ENCODE measurements at places on chromosomes 4 and X.

DNA sequence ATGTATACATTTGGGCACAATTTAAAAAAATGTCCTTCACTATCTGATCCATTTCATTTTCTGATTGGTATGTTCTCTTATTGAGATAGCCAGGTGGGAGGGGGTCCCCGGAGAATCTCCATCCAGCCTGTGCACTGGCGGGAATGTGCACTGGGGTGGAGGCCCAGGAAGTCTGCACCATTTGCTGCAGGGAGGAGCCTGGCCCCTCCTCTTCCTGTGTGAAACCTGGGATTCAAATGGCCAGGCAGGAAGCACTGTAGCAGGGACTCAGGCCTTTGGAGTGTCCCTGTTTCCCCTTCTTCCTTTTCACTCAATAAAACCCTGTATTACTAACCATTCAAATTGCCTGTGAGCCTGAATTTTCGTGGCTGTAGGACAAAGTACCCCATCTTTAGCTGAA is 44.3 kb downstream of the GPRIN3 start:
- no peak for DNase-seq

DNA sequence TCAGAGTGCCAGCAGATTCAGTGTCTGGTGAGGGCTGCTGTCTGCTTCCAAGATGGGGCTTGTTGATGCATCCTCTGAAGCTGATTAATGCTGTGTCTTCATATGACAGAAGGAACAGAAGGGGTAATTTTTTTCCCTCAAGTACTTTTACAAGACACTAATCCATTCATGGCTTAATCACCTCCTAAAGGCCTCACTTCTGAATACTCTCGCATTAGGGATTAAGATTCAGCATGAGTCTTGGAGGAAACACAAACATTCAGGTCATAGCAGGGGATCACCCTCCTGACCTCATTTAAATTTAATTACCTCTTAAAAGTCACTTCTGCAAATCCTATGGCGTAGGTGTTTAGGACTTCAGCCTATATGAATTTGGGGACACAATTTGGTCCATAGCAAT is 1145.5 kb upstream of the PCDH10 start:
- DNase-seq: no peak

DNA sequence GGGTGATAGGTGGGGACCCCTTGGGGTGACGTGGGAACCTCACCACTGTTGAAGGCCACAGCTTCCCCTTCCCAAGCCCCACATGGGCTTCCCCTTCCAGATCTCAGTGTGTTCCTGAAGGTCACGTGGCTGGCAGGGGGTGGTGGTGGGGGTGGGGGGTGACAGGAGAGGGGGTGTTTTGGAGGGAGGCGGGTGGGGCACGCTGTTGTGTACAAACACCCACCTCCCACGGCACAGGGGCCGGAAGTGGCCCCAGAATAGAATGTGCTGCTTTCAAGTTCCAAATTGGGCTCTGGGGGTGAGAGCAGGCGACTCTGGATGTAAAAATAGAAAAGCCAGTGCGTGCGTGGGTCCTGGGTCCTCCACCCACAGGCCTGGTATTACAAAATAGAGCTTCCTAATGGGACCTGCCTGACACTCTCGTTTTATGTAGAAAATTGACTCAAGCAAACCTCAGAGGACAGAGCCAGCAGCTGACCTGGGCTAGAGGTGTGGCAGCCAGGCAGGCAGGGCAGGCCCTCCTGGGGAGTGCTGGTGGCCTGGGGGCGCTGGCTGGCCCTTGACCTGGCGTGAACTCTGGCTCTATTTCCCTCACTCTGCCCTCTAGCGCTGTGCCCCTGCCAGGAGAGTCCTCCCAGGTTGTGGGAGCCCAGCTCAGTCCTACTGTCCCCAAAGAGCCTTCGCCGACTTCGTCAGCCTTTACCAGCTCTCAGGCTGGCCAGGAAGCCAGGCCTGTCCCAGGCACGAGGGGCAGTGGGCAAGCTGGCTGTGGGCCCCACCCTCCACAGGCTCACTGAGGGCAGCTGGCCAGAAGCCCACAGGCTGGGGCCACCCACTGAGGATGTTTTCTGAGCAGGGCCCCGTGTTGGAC is 5.4 kb upstream of the SH3BP2 start:
- no peak for DNase-seq

- no peak for DNase-seq
Measured at GRCh38 chr4:3266076-3266475, 17.1 kb downstream of the MSANTD1 start.

DNA sequence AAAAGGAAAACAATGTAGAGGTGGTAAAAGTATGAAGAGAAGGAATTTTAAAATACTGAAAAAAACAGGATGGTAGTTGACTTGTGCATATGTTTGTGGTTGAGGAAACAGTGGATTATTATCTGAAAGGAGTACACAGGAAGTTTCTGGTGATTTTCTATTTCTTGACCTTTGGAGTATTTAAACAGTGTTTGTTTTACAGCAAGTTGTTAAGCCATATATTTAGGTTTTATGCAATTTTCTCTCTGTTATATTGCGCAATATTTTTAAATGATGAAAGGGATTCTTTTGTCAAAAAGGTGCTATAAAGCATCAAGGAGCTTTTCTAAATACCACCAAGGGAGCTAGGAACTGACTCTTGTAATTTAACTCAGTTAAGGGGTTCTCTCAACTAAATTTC is 343.1 kb upstream of the MAOA start:
- DNase-seq: no peak

- DNase-seq: no peak
Measured at GRCh38 chr4:80011636-80012236, 61.3 kb downstream of the ANTXR2 start.

- DNase-seq: no peak
Measured at GRCh38 chr4:54745031-54745770, 87.4 kb downstream of the KIT start.

DNA sequence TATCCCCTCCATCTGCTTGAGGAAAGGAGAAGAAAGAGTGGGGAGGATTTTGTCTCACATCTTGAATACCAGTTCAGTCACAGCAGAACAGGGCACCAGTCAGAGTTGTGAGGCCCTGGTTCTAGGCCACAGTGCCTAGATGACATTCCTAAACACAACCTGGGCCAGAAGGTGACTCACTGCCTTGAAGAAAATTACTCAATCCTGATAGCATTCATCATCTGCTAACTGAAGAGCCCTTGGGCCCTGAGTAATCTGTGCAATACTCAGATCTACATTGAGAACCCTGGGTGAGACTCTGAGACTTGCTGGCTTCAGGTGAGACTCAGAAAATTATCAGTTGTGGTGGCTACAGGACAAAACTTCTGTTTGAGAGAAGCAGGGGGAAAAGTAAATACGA is 20.5 kb upstream of the PRR32 start:
- DNase-seq: no peak

DNA sequence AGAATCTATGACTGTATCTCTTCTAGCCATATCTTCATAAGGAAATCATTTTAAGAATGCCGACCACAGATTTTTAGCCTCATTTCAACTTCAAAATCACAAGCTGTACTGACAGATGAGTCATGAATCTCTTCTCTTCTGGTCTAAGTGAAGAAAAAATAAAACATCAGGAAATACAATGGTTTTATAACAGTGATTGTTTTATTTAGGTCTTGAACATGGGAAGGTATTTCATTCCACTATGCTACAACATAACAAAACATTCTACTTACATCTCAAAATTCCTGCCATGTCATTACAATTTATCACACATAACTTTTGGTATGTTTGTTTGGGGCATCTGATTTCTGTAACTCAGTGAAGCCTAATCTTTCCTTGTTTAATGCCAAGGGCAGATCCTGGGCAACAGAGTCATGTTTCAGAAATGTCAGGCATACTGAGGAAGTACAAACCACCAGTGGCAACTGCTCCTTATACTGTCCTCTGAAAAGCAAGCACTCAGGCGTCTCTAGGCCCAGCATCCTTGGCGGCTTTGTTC is 325.0 kb downstream of the PDHA2 start:
- no peak for DNase-seq

- no peak for DNase-seq
Measured at GRCh38 chrX:131216828-131217227, 72.3 kb downstream of the IGSF1 start.

- no peak for DNase-seq
Measured at GRCh38 chr4:8854931-8855330, 16.7 kb downstream of the HMX1 start.

- no peak for DNase-seq
Measured at GRCh38 chrX:44025555-44025954, 52.4 kb upstream of the NDP start.

DNA sequence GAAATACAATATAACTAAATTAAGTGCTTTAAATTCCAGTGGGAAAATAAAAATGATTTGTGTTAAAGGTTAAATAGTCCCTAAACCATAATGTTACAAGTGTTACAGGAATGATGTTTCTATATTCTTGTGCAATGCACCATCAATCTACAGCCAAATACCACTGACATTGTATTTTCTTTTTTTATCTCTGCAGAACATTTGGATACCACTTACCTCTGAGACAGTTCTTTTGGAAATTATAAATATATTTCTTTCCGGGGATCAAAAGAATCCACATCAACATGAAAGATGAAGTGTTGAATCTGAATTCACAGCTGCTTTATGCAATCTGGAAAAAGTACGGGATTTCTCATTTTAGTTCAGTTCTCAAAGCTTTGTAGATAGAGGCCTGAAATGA is 518.3 kb upstream of the AGA start:
- no peak for DNase-seq

GRCh38 chr4:13461191-13461905 is 22.8 kb downstream of the RAB28 start:
- DNase-seq: no peak

GRCh38 chr4:47418147-47418546 is 45.4 kb downstream of the COMMD8 start:
- DNase-seq: no peak

DNA sequence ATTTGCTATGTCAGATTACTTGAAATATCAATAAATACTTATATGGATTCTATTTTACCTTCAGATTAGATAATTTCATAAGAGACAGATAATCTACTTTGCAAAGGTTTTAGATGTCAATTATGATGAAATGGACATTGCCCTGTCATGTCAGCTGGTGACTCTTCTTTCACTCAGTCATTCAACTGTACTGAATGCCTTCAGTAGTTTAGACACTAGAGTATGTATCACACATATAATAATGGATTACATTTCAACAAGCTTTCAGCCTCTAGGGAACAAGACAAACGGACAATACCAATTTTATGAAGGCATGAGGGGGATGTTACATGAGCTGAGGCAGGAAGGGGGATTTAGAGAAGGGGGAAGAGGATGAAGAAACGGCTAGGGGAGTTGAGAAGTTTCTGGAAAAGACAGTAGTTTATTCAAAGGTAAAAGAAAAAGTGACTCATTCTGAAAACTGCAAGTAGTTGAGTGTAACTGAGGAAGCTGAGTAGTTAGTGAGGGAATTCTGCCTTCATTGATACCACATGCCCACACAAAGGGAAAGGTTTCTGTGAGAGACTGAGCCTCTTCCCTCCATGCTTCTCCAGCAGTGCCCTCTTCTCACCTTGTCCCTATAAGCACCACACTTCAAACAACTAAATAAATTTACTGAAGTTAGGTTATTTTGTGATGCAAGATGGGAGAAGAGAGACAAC is 25.7 kb downstream of the SLC9B2 start:
- no peak for DNase-seq

DNA sequence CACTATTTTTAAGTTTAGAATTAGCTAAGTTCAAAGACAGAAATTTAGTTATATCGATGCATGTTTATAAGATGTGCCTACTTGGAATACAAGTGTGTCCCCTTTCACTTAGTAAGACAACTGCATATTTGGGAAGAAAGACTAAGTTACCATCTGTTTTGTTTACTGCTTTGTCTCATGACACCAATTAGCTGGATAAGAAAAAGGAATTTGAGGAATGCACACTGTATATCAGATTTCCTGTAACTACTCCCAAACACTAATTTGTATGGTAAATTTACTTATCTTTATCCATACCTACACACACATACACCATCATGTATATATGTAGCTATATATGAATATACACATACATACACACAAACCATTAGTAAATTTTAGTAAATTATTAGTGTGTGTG is 1442.8 kb upstream of the IGFBP7 start:
- DNase-seq: no peak

DNA sequence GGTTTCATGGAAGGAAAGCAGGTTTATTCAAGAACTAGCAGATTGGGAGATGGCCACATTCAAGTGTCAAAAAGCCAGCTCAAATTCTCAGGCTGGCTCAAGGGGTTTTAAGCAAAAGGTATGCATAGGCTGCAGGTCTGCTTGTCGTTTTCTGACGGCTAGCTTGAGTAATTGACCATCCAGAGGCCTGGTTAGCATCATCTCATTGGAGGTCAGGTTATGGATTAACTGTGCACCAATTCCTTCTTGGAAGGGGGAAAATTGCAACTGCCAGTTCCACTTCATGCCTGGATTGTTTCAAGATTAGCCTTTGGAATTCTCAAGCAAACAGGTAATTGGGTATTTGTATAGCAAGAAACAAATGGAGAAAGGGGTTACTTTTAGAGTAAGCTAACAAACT is 62.1 kb downstream of the FUNDC1 start:
- DNase-seq: no peak

GRCh38 chrX:28590396-28590795 is 3.1 kb downstream of the IL1RAPL1 start:
- DNase-seq: no peak

- no peak for DNase-seq
Measured at GRCh38 chr4:6986072-6986780, 56.9 kb upstream of the TADA2B start.

GRCh38 chrX:41275661-41276609 is 58.0 kb upstream of the DDX3X start:
- no peak for DNase-seq

DNA sequence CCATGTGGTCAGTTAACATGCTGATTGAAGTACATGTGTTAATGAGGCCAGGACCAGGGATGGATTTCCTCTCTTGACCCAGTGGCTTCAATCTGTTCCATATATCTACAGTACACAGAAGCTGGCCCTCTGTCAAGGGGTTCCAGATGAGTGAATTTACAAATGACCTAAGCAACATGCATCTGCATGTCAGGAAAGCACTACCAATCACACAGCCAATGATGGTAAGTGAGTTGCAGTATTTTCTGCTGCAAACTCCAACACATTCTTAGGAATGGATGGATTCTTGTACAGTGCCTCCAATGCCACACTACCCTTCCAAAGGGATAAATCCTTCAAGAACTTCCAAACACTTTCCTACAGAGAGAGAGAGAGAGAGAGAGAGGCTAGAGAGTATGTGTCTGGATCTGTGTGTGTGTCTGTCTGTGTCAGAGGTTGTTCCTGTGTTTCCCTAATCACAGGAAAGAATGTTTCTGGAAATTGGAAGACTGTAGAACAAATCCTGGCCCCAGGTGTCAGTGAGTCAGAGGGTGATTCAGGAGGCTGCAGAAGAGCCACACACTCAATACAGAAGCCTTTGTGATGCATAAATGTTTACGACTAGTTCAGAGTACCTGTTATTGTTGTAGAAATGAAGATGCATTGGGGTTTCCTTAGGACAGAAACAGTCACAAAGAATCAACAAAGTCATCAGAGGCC is 107.5 kb downstream of the GUCY2F start:
- no peak for DNase-seq

DNA sequence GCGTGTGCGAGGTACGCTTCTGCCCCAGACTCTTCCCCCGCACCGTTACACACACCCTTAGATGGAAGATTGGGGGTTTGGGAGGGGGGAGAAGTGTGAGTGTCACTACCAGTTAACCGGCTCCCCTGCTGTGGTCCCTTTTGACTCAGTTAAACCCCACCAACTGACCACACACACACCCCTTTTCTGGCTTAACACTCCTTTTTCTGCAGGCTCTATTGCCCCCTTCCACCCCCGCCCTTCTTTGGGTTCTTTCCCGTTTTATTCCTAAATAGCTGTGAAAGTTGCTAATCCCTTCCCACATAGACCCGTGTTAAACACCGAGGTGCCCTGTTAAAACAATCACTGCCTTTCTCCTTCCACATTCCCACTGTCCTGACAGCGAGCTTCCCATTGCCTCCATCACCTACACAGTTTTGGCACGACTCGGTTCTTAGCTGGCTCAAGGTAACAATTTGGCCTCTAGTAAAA is 3.7 kb upstream of the NR3C2 start:
- DNase-seq: no peak
